ENCODE measurements at places on chromosomes 13 and 19.

DNA sequence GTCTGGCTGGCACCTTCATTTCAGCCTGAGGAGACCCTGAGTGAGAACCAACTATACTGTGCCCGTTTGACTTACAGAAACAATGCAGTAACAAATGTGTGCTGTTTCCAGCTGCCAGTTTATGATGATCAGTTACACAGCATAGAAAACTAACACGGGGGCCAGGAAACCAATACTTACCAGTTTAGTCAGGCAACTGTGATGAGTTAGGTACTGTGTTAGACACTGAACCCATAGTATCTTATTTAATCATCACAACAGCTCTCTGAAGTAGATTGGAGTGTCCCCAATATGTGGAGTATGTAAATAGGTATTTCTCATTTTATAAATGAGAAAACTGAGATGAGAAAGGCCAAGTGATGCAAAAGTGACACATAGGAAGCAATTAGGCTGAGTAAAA lies 620.9 kb upstream of the KLF12 start:
- no peak for DNase-seq

DNA sequence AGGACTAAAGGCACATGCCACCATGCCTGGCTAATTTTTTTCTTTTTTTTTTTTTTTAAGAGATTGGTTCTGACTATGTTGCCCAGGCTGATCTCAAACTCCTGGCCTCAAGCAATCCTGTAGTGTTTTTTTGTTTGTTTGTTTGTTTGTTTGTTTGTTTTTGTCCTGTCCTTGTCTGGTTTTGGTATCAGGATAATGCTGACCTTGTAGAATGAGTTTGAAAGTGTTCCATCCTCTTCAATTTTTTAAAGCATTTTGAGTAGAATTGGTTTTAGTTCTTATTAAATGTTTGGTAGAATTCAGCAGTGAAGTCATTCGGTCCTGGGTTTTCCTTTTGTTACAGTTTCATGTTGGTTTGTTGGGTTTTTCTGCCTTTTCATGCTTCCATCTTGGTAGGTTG lies 19.2 kb downstream of the CEACAM4 start:
- no peak for DNase-seq

- DNase-seq: no peak
These were observed 86.8 kb upstream of the SCEL start for GRCh38 chr13:77448689-77449088.

- no peak for DNase-seq
These were observed 16.6 kb downstream of the IL12RB1 start for GRCh38 chr19:18070181-18070580.

DNA sequence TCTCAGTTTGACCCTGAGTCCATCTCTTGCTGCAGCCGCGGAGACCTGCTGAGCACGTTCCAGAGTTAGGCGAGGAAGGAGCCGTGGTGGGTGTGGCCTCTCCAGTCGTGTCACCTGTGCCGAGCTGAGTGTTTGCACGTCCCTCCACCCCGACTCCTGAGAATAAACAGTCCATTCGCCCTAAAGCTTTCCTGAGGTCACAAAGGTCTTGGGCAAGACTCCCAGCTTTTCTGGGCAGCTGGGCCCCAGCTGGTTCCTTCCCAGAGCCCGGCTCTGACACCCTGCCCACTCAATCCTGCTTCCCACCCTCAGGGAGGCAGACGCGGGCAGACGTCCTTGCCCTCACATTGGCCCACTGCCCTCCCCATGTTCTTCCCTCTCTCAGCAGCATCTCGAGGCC lies 142.2 kb downstream of the KCTD15 start:
- DNase-seq: no peak

DNA sequence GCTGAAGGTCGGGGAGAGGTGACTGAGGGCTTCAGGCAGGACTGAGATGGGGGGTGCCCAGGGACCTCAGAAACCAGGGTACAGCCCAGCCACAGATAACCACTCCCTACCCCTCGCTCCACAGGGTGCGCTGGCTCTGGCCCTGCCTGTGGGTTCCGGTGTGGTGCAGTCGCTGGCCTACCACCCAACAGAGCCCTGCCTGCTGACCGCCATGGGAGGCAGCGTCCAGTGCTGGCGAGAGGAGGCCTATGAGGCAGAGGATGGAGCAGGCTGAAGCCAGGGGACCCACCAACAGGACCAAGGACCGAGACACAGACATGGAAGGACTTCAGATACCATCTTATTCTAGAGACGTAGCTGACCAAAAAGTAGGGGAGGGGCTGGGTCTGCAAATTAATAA lies 6.3 kb downstream of the DHPS start:
- DNase-seq: no peak

- no peak for DNase-seq
These were observed 943 bp downstream of the GJB6 start for GRCh38 chr13:20230913-20231838.

- DNase-seq: no peak
These were observed 137.8 kb upstream of the SOX1 start for GRCh38 chr13:111929036-111929616.

GRCh38 chr19:51698296-51698695 lies 5.2 kb downstream of the SPACA6 start:
- peak; percentile 73 for DNase-seq

DNA sequence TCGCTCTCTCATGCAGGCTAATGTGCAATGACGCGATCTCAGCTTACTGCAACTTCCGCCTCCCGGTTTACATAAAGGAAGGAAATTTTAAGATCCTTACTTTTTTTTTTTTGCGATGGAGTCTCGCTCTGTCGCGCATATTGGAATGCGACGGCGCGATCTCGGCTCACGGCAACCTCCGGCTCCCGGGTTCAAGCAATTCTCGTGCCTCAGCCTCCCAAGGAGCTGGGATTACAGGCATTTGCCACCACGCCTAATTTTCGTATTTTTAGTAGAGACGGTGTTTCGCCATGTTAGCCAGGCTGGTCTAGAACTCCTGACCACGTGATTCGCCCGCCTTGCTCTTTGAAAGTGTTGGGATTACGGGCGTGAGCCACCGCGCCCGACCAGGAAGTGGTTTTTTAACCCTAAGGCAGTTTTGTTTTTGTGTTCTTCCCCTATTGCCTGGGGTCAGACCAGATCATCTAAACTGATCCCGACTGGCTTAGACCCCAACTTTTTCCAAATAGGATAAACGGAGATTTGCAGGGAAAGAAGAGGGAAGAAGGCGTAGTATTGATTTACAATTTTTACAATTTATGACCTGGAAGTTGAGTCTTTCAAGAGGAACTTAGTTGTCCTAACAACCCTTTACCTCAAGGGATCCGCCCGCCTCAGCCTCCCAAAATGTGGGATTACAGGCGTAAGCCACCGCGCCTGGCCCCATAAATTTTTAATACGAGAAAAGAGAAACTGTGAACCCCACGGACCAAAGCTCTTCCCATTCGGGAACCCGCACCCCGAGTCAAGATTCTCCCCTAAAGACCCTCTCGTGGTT lies 142.0 kb downstream of the ZNF737 start:
- DNase-seq: peak; percentile 67

DNA sequence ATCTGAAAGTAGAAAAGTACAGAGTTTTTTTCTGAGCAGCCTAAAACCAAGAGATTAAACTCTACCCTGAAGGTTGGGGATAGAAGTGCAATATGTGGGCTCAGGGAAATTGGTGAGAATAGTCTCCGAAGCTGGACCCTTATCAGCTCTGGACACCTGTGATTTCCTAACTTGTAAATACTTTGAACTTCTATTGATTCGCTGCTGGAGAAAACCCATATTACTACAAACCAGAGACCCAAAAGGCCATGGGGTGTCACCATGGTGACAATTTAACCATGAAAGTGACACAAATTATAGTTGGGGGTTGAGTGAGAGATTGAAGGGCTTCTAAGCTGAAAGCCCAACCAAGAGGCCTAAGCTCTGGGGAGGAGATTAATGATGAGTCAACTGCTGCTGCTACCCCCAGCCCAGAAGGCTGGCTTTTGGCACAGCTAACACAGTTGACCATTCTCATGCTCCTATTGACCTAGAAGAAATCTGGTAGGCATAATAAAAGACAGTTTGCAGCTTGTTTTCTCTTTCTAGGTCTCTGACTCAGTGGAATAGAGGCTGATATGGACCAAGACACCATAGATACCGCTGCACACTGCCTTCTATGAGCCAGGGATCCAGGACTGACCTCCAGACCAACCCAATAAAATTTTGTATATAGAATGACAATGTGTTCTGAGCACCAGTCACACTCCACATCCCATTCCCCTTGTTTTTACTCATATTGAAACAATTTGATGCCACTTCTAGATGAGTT lies 131.9 kb upstream of the FNDC3A start:
- no peak for DNase-seq

DNA sequence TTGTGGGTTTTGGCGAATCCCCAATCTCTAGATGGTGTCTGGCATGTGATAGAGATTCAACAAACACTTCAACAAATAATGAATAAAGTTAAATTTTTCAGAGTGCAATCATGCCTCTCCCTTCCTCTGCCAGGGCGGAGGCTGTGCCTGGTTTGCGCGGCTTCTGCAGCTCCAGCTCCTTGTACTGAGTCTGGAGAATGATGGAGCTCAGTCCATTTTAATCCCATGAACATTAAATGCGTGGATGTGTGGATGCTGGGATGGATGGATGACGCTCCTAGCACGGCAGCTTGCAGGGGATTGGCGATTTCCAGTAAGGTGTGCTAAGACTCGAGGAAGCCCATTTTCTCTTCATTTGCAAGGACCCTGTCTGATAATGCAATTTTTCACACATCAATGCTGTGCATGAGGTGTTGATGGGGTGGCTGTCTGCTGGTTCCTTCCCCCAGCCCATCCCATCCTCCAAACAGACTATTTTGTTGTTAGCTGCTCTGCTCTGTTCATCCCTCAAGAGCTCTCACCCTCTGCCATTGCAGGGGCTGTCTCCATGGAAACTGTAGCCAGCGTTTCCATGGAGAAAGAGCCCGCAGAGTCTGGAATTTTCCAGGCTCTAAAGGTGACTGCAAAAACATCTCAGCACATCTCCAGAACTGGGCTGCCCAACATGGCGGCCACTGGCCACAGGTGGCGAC lies 92.6 kb upstream of the PEG3 start:
- DNase-seq: no peak

GRCh38 chr19:45526143-45526542 lies 18.9 kb downstream of the VASP start:
- DNase-seq: peak; percentile 75

- peak; percentile 32 for DNase-seq
These were observed 48.8 kb upstream of the IRS2 start for GRCh38 chr13:109834973-109835720.

DNA sequence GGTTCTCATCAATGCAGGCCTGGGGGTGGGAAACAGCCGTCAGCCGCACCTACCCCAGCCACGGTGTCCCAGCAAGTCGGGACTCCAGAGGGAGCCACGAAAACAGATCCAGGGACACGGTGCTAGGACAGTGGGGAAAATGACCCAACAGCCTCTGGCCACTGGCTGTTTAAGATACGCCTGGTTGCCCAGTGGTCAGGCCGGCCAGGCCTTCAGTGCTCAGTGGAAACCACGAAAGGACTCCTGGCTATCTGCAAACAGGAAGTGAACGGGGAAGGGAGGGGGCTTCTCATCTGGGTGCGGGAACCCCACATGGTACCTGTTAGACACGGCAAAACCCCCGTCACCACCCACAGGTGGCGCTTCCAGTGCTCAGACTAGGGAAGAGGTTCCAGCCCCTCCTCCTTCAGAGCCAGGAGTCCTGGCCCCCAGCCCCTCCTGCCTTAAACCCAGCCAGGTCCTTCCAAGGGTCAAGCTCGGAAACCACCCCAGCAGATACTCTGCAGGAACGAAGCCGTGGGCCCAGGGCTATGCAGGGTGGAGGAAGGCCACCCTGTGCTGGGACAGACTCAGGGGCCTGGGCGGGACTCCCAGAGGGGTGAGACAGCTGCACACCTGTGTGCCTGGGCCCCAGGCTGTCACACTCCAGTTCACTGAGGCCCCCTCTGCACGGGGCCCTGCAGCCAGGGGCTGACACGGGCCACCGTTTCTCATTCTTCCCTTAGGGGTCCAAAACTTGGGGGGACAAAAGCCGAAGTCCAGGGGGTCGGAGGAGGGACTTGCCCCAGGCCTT lies 4.5 kb downstream of the PPP1R12C start:
- DNase-seq: no peak

Data from amniotic epithelial cell (primary cell).